ENCODE measurements at places on chromosomes 3 and 15.

GRCh38 chr3:101676765-101677435, at the start of gene ZBTB11:
ZBTB11 (minus strand) TSS chr3:101677132; CDS start chr3:101676914, 218 bp downstream.
- DNase-seq: no peak

GRCh38 chr15:54820811-54821210, 375.9 kb downstream of the RSL24D1 start:
- no peak for DNase-seq

GRCh38 chr3:45137656-45138181, 8.5 kb downstream of the CDCP1 start:
- no peak for DNase-seq

GRCh38 chr3:23316924-23317323, 113.8 kb downstream of the UBE2E2 start:
- DNase-seq: no peak

DNA sequence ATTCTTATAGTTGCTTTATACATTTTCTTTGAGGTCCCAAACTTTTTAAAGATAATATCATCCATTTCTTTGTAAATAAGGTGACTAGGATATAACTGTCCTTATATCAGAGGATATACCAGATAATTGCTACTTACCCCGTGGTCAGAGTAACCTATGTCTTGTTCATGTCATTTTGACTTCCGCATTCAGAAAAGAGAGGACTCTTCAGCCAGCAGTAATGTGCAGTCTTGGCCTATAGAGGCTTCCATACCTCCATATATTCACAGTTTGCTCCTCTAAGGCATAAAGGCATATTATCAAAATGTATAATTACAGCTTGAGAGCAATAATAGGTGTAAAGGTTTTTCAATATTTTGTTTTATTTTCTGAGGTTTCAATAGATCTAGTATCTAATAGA, 38.5 kb downstream of the EPHA6 start:
- no peak for DNase-seq

GRCh38 chr15:74725845-74726773, 781 bp upstream of the CYP1A1 start:
- DNase-seq: no peak

DNA sequence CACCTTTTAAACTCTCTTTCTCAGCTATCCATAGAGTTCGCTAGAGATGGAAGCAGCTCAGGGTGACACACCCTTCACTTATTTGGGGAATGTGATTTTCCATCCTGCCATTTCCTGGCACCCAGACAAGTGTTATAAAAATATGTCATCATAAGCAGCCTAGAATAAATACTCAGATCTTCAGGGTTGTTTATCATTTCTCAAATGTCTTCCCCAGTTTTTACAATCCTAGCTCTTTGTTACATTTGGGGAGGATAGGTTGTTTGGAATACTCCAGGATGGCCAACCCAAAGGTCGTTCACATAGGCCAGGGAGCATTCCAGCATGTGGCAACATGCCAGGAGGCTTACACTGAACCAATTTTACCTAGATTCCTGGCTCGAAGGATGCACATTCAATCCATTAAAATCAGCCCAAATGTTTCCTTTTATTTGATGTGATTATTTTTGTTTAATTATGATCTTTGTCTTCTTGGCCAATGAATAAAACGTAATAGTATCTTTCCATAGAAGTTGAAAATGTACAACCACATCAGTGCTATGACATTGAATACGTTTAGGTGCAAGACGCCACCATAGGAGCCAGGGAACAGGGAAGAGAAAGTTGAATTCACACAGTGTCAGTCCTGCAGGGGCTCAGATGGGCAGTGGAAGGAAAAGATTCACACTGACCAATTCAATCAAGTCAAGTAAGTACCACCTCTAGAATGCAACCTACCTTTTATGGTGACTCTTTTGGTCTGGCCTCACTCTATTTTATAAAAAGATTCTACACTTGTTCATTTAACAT, 537.7 kb upstream of the MDFIC2 start:
- no peak for DNase-seq

- no peak for DNase-seq
Observed at GRCh38 chr3:134323966-134324962, 50.0 kb downstream of the AMOTL2 start.

GRCh38 chr3:180530276-180530675, 71.7 kb upstream of the TTC14 start:
- no peak for DNase-seq

- DNase-seq: no peak
Observed at GRCh38 chr3:17645074-17645698, 97.2 kb downstream of the TBC1D5 start.

DNA sequence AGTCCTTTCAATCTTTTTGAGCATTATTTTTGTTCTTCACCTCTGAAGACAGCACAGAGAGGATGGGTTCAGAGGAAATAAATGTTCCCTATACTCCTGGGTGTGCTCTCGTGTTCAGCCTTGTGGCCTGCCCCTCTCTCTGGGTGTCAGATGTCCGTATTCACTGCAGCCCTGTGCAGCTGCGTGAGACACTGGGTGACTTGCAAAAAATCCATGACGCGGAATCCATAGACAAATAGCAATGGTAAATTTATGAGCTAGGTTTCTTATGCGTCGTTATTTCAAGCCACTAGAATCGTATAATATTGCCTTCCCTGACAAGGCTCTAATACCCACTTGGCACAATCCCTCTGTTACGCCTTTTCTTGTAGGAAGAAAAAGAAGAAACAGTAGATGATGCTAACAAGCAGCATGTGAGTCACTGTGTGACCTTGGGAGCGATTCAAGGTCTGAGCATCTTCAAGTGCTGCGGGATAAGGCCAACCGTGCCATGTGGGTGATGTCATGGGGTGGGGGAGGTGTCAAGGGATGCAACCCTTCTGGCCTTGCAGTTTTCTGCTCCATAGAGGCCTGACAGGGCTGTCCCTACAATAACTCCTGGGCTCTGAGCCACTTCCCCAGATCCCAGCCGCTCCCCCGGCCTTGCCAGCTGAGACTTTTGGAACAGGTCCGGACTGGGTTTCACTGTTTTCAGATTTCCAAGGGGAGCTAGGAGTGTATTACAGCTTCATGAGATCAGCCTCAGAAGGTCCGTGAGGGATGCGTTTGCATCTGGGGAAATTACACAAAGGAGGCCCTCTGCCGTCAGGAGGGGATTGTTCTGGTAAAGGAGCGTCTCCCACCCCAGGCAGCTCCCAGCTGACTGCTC, 47.6 kb upstream of the POMGNT2 start:
- peak; percentile 36 for DNase-seq

- no peak for DNase-seq
Observed at GRCh38 chr15:62439543-62440016, 274.5 kb upstream of the C2CD4B start.

DNA sequence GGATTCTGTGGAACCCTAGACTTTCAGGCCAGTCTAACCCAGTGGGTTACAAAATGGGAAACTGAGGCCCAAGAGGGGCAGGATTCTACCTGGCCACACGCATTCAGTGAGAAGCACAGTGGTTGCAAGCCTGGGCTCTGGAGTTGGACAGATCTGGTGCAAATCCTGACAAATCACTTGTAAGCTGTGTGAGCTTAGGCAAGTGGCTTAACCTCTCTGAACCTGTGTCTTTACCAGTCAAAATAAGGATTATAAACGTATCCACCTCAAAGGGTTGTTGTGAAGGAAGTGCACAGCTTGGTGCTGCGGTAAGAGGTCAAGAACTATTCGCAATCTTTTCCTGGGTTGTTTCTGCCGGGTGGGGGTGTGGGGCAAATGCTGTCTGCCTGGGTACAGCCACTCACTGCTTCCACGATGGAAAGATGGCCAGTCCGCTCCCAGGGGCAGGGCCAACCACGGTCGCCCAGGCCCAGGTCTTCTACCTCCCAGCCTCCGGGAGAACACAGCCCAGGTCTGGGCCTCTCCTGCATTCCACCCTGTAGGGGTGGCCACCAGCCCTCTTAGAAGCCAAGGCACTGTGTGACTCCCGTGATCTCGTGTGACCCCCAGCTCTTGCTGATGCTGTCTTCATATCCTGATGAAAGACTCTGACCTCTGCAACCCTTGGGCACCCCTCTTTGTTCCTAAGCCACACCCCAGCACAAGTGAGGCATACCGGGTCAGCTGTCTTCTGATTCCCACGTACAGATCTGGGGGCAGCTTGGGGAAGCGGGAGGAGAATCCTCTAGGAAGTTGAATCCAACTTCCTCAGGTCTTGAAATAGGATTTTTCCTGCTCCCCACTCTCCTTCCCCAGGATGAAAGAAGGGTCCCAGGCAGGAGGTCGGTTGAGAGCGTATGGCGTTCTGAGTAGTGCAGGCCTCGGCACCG, 1.5 kb downstream of the CHRNA3 start:
- DNase-seq: no peak

DNA sequence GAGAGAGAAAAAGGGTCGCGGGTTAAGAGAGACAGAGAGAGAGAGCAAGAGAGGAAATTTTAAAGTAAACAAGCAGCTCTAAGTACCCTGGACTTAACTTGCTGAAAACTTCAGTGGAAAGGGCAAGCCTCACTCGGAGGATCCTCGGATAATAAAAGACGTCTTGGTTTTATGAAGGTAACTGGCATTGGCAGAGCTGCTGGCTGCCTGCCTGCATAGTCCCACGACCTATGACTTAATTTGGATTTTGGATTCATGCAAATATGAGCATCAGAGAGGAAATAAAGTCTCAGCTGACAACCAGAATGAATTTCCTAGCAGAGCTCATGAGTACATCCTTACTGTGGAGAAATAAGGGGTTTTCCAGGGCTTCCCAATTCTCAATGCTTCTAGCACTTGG, 95.1 kb upstream of the PDZRN3 start:
- no peak for DNase-seq

GRCh38 chr3:134072881-134073582, 43.3 kb upstream of the SLCO2A1 start:
- DNase-seq: no peak

DNA sequence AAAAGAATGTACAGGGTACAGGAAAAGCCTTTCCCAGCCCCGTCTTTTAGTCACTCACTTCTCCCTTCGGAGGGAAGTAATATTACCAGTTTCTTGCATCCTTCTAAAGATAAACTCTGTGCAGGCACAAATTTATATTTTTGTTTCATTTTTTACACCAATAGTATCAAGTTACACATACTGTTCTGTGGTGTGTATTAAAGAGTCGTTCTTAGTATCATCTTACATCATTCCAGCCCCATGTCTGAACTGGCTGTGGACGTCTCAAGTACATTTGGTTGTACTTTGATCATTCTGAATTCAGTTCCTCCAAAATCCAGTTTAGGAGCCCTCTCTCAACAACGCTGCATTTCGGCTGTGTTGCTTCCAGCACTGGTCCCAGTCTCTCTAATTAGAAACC, 68.7 kb downstream of the LMLN start:
- DNase-seq: no peak

GRCh38 chr3:14120111-14120920, 4.4 kb downstream of the CHCHD4 start:
- no peak for DNase-seq

- DNase-seq: no peak
Observed at GRCh38 chr3:183500319-183500718, 55.2 kb downstream of the KLHL6 start.

DNA sequence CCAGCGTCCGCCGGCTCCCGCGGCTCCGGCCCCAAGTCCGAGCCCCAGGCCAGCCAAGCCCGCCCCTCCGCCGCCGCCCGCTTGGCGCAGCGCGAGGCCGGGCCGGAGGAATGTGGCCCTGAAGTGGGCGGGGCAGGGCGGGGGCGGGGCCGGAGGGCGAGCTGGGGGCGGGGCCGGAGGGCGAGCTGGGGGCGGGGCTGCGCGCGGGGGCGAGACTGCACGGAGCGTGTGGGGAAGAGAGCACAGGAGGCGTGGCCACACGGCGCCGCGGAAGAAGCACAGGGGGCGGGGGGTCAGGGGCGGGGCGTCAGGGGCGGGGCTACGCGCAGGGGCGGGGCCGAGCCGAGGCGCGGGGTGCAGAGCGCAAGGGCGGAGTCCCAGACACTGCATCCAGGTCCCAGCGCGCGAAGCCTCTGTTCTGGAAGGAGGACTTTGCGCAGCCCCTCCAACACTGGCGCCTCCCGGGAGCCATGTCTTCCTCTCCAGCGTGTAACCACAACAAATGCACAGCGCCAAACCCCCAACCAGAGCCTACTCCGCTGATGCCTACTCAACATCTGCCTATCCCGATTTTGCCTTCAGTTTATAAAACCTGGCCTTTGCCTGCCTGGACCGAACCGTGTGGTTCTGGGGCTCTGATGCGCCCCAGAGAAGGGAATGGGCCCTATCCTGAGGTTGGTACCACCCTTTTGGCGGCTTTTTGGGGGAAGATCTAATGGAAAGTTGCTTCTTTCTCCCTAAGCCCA, 105.5 kb downstream of the IQSEC1 start:
- DNase-seq: peak; percentile 79

GRCh38 chr3:13161771-13162535, 88.7 kb upstream of the IQSEC1 start:
- no peak for DNase-seq

- peak; percentile 27 for DNase-seq
Observed at GRCh38 chr3:173410849-173411248, 13.3 kb downstream of the NLGN1 start.

DNA sequence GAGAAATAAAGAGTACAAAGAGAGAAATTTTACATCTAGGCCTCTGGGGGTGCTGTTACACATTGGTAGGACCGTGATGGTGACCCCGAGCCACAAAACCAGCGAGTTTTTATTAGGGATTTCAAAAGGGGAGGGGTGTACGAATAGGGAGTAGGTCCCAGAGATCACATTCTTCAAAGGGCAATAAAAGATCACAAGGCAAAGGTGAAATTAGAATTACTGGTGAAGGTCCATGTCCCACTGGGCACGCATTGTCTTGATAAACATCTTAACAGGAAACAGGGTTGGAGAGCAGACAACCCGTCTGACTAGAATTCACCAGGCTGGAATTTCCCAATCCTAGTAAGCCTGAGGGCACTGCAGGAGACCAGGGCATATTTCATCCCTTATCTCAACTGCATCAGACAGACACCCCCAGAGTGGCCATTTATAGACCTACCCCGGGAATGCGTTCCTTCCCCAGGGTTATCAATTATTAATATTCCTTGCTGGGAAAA, 4.3 kb downstream of the IRAK2 start:
- DNase-seq: no peak

DNA sequence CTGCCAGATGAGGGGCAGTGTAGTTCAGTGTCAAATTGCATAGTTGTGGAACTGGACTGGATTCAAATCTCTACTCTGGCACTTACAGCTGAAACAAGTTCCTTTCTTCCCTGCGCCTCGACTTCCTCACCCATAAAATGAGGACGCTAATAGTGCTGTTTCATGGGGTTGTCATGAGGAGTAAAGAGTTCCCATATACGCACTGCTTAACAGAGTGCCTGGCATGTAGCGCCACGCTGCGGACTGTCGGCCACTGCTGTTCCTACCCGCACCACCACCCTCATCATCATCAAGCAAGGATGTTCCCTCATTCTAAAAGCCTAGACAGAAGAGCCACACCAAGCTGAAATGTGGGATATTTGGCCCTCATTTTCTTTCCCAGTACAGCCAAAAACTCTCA, 91.9 kb downstream of the CHDH start:
- no peak for DNase-seq

DNA sequence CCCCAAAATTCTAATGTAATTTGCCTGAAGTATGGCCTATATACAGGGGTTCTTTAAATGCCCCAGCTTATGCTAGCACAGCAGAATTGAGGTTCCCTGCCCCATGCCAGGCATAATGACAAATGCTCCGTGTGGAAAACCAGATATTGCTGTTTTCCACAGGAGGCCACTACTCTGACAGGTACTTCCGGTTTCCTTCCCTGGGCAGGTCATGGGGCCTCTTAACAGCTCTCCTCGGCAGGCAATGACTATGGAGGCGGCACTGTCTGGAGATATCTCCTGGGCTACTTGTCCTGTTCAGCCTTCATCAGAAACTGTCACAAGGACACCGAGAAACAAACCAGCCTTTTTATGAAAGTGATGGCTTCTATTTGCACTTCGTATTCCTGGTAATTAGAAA, 54.8 kb downstream of the SLC7A14 start:
- no peak for DNase-seq

- no peak for DNase-seq
Observed at GRCh38 chr3:194736896-194737600, 51.4 kb downstream of the FAM43A start.
